Neural crest cell (in vitro differentiated cells): ENCODE measurements at places on chromosomes 12 and 14. TPM values are rescaled to one million over a fixed set of nuclear protein-coding genes. Genes with fewer than 3 reads are reported as not detected.
A peak's percentile ranks its signal among the peaks of the same experiment; 100 is the strongest.

Gene TEX22
- 4.4 and 5.2 TPM in 2 replicates for total RNA-seq

Gene PGF
- 2.9 and 3.9 TPM in 2 replicates for total RNA-seq

Gene ACOT2
- 24.4 and 25.9 TPM in 2 replicates for total RNA-seq

Gene SLC39A2
- total RNA-seq: 0.36 and 0.37 TPM in 2 replicates

- no peaks in the 10 kb centered on the region for H3K27me3 ChIP-seq
- H3K27ac ChIP-seq: no peak overlapping the region
- H3K4me1 ChIP-seq: peaks cover 18% of the 10 kb centered on the region
- DNase-seq: peak; percentile 69
Observed at GRCh38 chr14:59507063-59507751, 22.9 kb downstream of the JKAMP start.

- peaks cover 8% of the 10 kb centered on the region for H3K36me3 ChIP-seq
- DNase-seq: no peak
- H3K4me1 ChIP-seq: peaks cover 24% of the 10 kb centered on the region
- H3K27ac ChIP-seq: no peak overlapping the region
Observed at GRCh38 chr14:103028161-103028767, 29.1 kb downstream of the CDC42BPB start.

GRCh38 chr12:92879698-92880322, 49.3 kb downstream of the EEA1 start:
- peaks cover 44% of the 10 kb centered on the region for H3K36me3 ChIP-seq
- H3K27me3 ChIP-seq: no peaks in the 10 kb centered on the region
- H3K4me1 ChIP-seq: no peaks in the 10 kb centered on the region
- peak overlapping the region; percentile 5 for H3K27ac ChIP-seq
- H3K4me3 ChIP-seq: no peak overlapping the region
- DNase-seq: no peak

DNA sequence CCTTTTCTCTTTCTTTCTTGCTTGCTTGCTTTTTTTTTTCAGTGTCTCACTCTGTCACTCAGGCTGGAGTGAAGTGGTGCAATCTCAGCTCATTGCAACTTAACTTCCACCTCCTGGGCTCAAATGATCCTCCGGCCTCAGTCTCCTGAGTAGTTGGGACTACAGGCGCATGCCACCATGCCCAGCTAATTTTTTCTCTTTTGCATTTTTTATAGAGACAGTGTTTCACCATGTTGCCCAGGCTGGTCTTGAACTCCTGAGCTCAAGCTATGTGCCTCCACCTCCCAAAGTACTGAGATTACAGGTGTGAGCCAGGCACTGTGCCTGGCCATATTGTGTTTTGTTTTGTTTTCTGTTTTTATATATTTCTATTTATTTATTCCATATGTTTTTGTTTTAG, 461.0 kb downstream of the ADAMTS20 start:
- no peaks in the 10 kb centered on the region for H3K27me3 ChIP-seq
- no peak overlapping the region for H3K27ac ChIP-seq
- H3K4me3 ChIP-seq: no peak overlapping the region
- peaks cover 14% of the 10 kb centered on the region for H3K36me3 ChIP-seq
- no peaks in the 10 kb centered on the region for H3K4me1 ChIP-seq

GRCh38 chr14:61643555-61643954, 51.8 kb upstream of the HIF1A start:
- DNase-seq: no peak
- peaks cover 7% of the 10 kb centered on the region for H3K4me1 ChIP-seq
- H3K27me3 ChIP-seq: no peaks in the 10 kb centered on the region
- H3K36me3 ChIP-seq: no peaks in the 10 kb centered on the region

- H3K36me3 ChIP-seq: peaks cover 11% of the 10 kb centered on the region
- no peaks in the 10 kb centered on the region for H3K27me3 ChIP-seq
- peaks cover 45% of the 10 kb centered on the region for H3K4me1 ChIP-seq
Observed at GRCh38 chr12:108694812-108695278, 36.5 kb downstream of the CORO1C start.

- H3K4me3 ChIP-seq: no peak overlapping the region
- peak; percentile 14 for DNase-seq
- H3K27ac ChIP-seq: no peak overlapping the region
- H3K4me1 ChIP-seq: peaks cover 4% of the 10 kb centered on the region
Observed at GRCh38 chr12:80269803-80270552, 170.6 kb downstream of the OTOGL start.

DNA sequence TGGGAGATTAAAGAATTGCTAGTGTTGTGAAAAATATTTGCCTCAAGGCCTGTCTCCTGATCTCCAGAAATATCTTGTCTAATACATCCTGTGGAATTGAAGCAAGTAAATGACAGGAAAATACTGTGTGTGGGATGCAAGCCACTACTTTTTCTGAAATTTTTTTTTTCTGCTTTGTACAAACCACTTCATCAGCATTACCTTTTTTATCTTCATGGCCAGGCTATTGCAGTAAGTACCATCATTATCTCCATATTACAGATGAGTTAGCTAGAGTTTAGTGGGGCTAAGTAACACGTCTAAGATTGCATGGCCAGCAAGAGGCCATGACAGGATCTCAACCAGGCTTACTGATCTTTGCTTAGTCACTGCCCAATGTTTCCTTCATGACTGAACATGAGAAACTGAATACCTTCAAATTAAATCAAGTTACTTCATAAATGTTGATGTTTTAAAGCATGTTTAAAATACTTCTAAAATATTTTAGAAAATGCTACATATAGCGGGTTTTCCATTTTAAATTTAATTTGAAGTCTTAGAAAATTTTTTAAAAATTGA, 273.7 kb downstream of the SLC6A15 start:
- H3K27me3 ChIP-seq: no peaks in the 10 kb centered on the region
- H3K4me3 ChIP-seq: no peak overlapping the region
- no peaks in the 10 kb centered on the region for H3K36me3 ChIP-seq

- no peaks in the 10 kb centered on the region for H3K27me3 ChIP-seq
- H3K27ac ChIP-seq: no peak overlapping the region
- no peaks in the 10 kb centered on the region for H3K4me1 ChIP-seq
- DNase-seq: no peak
Observed at GRCh38 chr14:53470351-53471043, 317.4 kb upstream of the DDHD1 start.

GRCh38 chr12:56634242-56634836, 4.2 kb upstream of the BAZ2A start:
- H3K27me3 ChIP-seq: no peaks in the 10 kb centered on the region
- H3K36me3 ChIP-seq: peaks cover 11% of the 10 kb centered on the region
- H3K27ac ChIP-seq: peak overlapping the region; percentile 93

- no peak overlapping the region for H3K27ac ChIP-seq
- no peak overlapping the region for H3K4me3 ChIP-seq
- H3K27me3 ChIP-seq: no peaks in the 10 kb centered on the region
- H3K36me3 ChIP-seq: peaks cover 7% of the 10 kb centered on the region
- H3K4me1 ChIP-seq: no peaks in the 10 kb centered on the region
Observed at GRCh38 chr12:121005346-121005815, 10.9 kb downstream of the C12orf43 start.

DNA sequence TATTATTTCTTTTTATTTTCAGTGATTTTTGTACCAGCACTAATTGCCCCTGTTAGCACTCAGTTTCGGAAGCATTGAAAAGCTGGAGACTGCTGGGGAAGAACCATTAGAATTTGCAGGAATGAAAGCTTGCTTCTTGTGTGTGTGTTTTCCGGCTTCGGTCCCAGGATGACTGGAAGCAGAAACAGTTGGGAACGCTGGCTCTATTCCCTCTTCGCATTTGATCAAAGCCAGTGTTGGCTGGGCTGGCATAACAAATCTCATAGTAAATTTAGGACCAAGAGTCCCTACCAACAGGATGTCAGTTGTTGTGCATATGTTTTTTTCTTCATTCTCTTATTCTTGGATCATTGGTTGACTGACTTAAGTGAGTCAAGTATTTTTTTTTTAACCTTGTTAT, 53.6 kb upstream of the TRAF3 start:
- H3K4me3 ChIP-seq: no peak overlapping the region
- H3K36me3 ChIP-seq: peaks cover 22% of the 10 kb centered on the region
- no peaks in the 10 kb centered on the region for H3K4me1 ChIP-seq
- DNase-seq: no peak

DNA sequence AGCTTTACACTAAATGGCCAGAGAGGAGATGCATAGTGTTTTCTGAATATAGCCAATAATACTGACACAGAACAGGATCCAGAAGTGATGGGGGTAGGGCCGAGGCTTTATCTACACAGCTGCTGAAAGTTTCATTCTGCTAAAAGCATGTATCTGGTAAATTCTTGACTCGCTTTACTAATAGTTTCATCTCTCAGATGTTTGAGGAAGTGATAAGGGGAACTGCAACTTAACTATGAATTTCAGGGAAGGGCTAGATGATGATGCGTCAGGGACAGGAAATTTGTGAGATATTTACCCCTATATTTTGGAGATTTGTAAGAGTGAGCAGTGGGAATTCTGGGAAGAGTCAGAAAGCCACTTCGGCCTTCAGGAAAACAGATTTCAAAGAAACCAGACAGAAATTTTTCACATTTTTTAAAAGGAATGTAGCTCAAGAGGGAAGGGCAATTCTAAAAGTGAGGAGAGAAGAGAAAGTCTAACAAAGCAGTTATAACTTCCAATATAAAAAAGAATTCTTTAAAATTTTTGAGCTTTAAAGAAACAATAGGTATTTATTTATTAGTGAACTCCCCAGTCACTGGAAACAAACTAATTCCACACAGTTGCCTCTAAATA, 243.1 kb downstream of the BCAT1 start:
- H3K4me3 ChIP-seq: no peak overlapping the region
- no peak overlapping the region for H3K27ac ChIP-seq
- H3K4me1 ChIP-seq: peaks cover 4% of the 10 kb centered on the region
- no peak for DNase-seq
- H3K36me3 ChIP-seq: peaks cover 8% of the 10 kb centered on the region

- peak overlapping the region; percentile 52 for H3K4me3 ChIP-seq
- H3K27me3 ChIP-seq: no peaks in the 10 kb centered on the region
- H3K36me3 ChIP-seq: no peaks in the 10 kb centered on the region
- H3K4me1 ChIP-seq: peaks cover 78% of the 10 kb centered on the region
Observed at GRCh38 chr12:108724054-108724889, 7.0 kb downstream of the CORO1C start.

- DNase-seq: peak; percentile 58
- H3K27ac ChIP-seq: peak within 1 kb of the TSS; percentile 85
- H3K4me1 ChIP-seq: peaks cover 7% of the 10 kb centered on the region
- H3K27me3 ChIP-seq: peaks cover 14% of the 10 kb centered on the region
- peak within 1 kb of the TSS; percentile 96 for H3K4me3 ChIP-seq
Observed at GRCh38 chr14:75578102-75578785, at the start of gene FLVCR2. TSS of gene FLVCR2 (plus strand) at chr14:75578620. CDS start at chr14:75578973, 353 bp downstream.
